Renal pelvis (tissue), 12 donors: ENCODE measurements at places on chromosomes 2 and 18.

- DNase-seq = no peak
Measured at GRCh38 chr2:24399434-24400206, 39.3 kb upstream of the ITSN2 start.

- DNase-seq = no peak
Measured at GRCh38 chr18:58970943-58971790, 106.5 kb downstream of the ZNF532 start.

GRCh38 chr2:227780981-227781615 is 32.5 kb upstream of the CCL20 start:
- DNase-seq = no peak

DNA sequence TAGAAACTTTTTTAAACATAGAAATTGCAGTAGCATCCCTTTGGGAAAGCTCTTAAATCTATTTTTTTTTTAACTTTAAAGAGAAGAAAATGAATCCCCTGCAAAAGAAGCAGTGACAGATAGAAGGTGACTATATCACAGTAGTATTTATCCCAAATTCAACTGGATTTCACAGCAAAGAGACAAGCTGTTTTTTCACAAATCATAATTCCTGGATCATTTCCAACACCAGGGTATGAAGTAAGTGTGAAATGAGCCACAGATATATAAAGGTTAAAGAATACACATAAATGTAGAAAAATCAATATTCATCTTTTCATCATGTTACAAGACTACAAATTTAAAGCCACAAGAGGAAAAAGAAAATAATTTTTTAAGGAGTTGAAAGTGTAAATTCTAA is 1404.9 kb upstream of the NXPH2 start:
- DNase-seq = no peak
